ENCODE measurements at places on chromosomes 3 and 15.

- no peak for DNase-seq
Measured at GRCh38 chr3:109887293-109887692, 549.9 kb upstream of the DPPA4 start.

GRCh38 chr3:16211176-16211904 is 36.9 kb downstream of the GALNT15 start:
- DNase-seq, result no peak

GRCh38 chr3:114033721-114034120 is 22.6 kb downstream of the CCDC191 start:
- DNase-seq, result no peak

DNA sequence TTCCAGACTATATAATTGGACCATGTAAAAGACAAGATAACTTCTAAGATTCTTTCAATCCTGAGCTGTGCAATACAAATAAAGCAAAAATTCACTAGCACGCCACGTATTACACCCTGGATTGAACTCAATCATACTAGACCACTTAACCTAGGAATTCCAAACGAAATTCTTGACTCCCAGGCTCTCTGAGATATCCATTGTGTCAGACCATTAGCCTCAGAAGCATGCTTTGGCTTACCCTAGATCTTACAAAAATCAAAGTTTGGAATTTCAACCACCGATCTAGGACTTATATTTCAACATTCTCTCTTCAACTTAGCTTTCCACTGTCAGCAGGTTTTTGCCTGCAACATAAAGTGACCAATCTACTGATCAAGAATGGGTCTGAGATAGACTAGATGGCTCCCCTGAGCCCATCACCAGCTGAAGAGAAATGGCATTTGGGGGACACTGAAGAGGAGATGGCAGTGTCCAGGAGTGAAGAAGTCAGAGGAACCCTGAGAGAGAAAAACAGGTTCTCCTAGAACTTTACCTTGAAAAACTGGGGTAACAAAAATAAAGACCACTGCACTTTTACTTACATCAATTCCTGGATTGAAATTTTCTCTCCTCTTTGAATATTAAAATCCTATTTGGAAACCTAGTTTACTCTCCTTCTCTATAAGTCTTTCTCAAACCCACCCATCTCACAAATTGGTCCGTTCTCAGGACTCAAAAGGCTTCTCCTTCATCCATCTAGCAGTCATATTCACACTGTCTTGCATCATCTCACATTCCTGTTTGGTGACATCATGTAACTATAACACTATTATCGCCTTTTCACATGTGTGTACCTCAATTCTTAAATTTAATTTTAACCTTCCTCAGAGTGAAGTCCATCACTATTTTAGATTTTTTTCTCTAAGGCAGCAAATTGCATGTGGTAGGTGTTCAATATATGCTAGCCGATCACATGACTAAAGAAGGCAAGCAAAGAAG is 18.5 kb downstream of the CPNE4 start:
- DNase-seq, result peak; percentile 32

DNA sequence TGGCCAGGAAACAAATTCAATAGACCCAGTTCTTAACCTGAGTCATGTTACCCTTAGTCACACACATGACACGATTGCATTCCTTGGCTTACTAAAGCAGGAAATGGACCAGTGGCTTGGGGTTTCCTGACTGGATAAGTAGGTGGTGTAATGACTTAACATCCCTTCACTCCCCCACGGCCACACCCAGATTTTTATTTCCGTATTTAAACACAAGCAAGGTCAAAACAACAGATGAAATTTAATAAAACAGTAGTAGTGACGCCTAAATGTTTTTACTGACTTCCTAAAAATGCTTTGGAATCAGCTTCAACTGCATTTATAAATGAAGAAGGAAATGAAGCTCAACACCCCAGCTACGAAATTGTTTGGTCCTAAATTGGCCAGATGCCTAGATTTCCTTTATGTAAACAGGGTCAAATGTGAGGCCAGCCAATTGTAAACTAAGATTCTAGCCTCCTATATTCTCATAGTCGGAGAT is 324.3 kb downstream of the CHST2 start:
- DNase-seq, result peak; percentile 96

DNA sequence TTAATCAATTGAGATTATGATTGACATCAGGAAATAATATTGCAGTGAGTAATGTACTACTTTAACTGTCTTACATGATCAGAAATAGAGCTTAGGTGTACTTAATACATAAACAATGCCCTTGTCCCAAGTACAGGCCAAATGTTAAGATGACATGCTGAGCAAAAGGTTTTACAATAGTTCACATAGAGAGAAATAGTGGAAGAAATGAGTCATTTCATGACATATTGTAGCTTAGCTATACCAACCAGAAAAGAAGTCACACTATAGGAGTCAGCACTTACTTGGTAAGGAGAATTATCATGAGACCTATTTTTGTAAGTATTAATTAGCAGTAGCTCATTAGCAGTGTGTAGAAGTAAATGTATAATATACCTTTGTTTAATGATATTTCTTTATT is 96.4 kb upstream of the NANOGP8 start:
- DNase-seq, result peak; percentile 33

DNA sequence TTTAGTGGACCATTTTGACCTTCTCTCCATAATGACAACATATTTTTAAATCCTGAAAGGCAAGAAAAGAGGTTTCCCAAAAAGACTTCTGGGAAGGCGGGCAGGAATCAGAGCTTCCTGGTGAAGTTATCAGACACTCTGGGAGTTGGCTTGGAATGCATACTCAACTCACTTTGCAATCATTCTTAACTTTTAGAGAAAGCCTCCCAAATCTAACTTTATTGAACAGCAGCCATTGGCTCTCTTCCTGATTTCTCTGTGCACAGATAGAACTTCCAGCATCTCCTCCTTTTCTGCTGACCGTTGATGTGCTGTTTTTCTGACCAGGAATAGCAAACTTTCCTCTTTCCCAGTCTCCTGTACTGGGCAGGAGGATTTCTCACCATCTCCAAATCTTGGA is 44.6 kb downstream of the PLCL2 start:
- no peak for DNase-seq

DNA sequence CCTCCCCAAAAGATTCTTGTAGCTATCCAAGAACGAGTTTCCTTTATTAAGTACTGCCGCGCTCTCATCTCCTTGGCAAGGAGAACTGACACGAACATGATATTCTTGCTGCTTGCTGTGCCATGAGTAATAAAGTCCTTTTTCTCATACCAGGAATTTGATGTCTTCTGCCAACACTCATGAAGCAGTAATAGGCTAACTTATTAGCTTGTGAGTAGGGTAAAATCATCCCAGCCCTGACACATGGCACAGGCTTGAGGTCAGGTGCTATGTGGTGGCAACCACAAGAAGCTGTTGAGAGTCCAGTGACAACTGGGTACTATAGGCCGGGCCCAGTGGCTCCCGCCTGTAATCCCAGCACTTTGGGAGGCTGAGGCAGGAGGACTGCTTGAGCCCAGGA is 22.7 kb upstream of the UBXN7 start:
- peak; percentile 17 for DNase-seq

All from fibroblast of skin of right quadriceps (primary cell).